ENCODE measurements at places on chromosomes 16 and 17.

GRCh38 chr17:4945176-4945943 lies 3.0 kb downstream of the PFN1 start:
- DNase-seq, result no peak

- DNase-seq, result no peak
These were observed 70.1 kb downstream of the ADAMTS18 start for GRCh38 chr16:77364770-77365169.

DNA sequence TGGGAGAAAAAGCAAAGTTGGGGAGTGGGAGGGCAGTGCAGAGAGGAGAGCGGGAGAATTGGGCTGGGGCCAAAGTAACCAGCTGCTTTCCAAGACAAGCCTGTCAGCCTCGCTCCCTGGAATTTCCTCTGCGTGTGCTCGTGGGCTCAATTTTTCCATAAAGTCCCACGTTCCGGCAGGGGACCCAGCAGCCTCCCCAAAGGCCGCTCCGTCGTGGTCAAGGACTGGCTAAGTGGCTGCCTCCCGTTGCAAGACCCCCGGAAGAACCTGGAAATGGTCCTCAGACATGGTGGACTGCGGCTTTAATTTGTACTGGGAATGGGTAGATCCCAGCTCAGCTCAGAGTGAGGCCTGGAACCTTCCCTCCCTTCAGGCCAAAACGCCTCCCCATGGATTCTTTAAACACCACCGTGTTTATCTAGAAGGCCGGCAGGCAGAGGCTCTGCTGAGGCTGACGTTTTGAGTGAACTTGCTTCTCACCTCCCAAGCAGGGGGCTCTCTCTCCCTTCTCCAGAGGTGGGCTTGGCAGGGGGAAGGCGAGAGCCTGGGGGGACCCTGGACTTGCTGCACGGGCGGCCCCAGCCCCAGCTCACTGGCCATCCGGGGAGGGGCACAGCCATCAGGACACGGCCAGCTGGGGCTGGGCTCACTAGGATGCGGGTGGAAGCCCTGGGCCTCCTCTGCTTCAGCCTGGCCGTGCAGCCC lies 190.0 kb downstream of the C16orf95 start:
- DNase-seq, result no peak

GRCh38 chr16:85011846-85012284 lies 530 bp upstream of the ZDHHC7 start:
- no peak for DNase-seq

- no peak for DNase-seq
These were observed 16.0 kb upstream of the CMTM4 start for GRCh38 chr16:66712512-66712911.

GRCh38 chr17:48613862-48614694 lies 1.0 kb downstream of the HOXB8 start:
- DNase-seq, result no peak

DNA sequence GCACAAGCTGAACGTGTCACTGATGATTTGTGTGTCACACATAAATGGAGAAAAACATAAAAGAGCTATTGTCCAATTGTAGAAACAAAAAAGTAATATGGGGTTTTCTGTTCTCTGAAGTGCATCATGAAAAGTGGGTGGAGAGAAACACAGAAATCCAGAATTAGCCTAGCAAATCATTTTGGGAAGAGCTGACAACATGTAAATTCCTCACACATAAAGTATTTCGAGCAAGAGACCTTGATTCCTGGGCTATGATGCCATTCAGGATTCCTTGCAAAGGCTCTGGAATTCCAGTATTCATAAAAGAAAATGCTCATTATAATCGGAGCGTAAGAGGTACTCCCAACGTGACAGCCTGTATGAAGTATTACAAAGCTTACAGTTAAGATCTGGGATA lies 1.1 kb downstream of the DCUN1D3 start:
- DNase-seq, result no peak

DNA sequence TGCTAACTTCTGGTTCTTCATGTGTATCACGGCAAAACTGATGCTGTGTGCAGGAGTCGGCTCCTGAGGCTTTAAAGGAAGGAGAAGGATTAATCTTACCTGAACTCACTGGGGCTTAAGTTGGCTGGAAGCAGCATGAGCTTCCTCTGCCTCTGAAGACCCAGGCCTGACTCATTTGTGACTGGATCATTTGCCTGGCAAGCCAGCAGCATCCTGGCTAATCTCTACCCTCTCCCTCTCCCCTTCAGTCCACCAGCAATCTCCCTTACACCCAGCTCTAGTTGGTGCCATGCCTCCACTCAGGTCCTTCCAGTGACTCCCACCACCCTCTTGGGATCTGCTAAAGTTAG lies 150.3 kb downstream of the IRX3 start:
- DNase-seq, result no peak

DNA sequence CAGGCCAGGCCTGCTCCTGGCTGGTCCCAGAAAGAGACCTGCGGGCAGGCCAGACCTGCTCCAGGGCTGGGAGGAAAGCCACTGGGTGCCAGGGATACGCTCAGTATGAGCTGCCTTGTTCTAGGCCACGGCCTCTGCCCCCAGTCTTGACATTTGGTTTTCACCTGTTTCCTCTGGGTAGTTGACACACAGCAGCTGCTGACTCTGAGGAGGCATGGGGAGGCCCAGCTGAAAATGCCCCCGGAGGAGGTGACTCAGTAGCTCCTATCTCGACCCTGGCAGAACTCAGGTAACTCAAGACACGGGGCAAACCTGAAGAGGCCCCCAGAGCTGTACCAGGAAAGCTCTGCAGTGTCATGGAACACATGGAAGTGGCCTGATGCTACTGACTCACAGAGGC lies 13.9 kb upstream of the ADGRG1 start:
- DNase-seq, result no peak
